Left renal cortex interstitium (tissue), 4 donors: ENCODE measurements at places on chromosomes 5 and 9. TPM values are rescaled to one million over a fixed set of nuclear protein-coding genes. Genes with fewer than 3 reads are reported as not detected.

Gene PCDHGC4
- 2.8 TPM for polyA plus RNA-seq

Gene KIF4B
- 0.18 TPM for polyA plus RNA-seq

Gene SLC12A7
- polyA plus RNA-seq = 48.2 TPM

Gene IFNK
- not detected for polyA plus RNA-seq

Gene GAPT
- polyA plus RNA-seq = 1.5 TPM

Gene PSIP1
- polyA plus RNA-seq = 220 TPM

Gene HIGD2A
- 123 TPM for polyA plus RNA-seq

Gene SOX30
- 0.79 TPM for polyA plus RNA-seq

- no peak for DNase-seq
Measured at GRCh38 chr5:75672616-75673015, 44.6 kb downstream of the POC5 start.

DNA sequence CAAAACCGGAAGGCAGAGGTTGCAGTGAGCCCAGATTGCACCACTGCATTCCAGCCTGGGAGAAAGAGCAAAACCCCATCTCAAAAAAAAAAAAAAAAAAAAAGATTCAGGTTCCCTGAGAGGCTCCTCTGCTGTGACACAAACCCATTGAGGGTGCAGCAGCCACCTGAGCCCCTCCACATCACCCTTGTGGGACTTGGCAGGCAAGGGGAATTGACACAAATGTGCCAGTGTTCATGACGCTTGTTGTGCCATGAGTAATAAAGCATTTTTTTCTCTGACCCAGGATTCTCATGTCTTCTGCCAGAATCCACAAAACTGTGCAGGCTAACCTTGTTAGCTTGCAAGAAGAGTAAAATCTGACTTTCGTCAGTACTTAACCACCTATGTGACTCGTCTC is 149.6 kb downstream of the TTC39B start:
- no peak for DNase-seq

GRCh38 chr9:107794259-107794658 is 304.7 kb upstream of the KLF4 start:
- DNase-seq = no peak

GRCh38 chr5:135158982-135159381 is 125.0 kb upstream of the PITX1 start:
- no peak for DNase-seq

DNA sequence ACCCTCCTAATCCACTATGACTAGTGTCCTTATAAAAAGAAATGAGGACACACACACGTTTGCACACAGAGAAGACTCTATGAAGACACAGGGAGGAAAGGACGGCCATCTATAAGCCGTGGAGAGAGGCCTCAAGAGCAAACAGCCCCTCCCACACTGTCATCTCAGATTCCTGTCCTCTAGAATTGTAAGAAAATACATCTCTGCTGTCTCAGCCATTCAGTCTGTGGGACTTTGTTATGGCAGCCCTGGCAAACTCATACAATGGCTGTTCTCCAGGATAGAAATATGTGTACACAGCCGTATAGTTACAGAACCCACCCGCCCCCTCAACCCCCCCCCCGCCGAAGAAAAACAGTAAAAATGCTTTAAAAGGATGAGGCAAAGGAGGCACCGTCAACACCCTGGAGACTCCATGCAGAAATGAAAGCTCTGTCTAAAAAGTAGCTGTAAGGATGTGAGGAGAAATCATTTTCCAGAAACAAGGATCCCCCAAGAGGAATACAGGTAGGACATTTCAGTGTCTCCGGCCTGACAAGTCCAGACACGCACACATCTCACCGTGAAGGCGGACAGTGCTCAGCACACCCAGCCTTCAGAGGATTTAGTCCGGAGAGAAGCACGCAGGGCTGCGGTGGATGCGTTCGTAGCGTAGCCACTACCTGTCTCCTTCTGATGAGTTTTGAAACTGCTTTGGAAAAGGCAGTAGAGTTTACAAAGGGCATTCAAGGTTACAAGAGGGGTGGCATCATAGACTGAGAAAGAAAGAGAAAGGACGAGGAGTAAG is 110.8 kb upstream of the ERCC6L2 start:
- no peak for DNase-seq
